ENCODE measurements at places on chromosomes 2 and 18.

GRCh38 chr2:207479198-207479785 lies 50.5 kb upstream of the CREB1 start:
- DNase-seq = no peak
- H3K4me3 ChIP-seq = no peak overlapping the region
- no peak overlapping the region for H3K27ac ChIP-seq
- H3K4me1 ChIP-seq = no peaks in the 10 kb centered on the region

DNA sequence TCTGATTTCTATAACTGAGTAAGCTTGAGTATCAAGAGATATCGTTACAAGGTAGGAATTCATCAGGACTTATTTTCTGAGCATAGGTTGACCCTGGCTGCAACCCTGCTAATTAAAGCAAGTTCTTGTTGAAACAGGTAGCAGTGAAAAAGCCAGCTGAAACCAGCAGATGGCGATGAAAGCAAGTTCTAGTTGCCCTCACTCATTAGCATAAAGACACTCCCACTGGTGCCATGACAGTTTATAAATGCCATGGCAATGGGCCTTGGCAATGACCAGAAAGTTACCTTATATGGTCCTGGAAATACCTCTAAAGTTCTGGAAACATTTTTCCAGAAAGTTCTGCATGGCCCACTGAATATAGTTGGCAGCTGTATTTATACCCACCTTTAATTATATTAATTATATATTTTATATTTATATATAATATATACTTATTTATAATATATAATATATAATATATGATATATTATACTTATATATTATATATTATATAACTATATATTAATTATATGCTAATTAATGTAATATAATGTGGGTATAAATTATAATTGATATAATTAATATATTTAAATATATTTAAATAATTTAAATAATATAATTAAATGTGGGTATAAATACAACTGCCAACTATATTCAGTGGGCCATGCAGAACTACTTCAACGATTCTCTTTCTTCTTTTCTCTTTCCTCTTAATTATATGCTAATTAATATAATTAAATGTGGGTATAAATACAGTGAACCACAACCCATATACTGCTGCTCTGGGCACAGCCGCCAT lies 188.0 kb downstream of the CDH7 start:
- DNase-seq = peak; percentile 62
- H3K4me1 ChIP-seq = no peaks in the 10 kb centered on the region
- no peaks in the 10 kb centered on the region for H3K36me3 ChIP-seq
- no peaks in the 10 kb centered on the region for H3K27me3 ChIP-seq

DNA sequence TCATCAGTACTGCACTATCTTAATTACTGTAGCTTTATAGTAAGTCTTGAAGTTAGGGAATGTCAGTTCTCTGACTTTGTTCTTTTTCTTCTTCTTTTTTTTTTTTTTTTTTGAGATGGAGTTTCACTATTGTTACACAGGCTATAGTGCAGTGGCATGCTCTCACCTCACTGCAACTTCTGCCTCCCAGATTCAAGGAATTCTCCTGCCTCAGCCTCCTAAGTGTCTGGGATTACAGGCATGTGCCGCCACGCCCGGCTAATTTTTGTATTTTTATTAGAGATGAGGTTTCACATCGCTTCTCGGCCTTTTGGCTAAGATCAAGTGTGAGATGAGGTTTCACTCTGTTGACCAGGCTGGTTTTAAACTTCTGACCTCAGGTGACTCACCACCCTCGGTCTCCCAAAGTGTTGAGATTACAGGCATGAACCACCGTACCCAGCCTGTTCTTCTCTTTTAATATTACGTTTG lies 41.9 kb upstream of the TANC1 start:
- no peaks in the 10 kb centered on the region for H3K27me3 ChIP-seq
- H3K27ac ChIP-seq = no peak overlapping the region

- no peaks in the 10 kb centered on the region for H3K4me1 ChIP-seq
- DNase-seq = no peak
- no peak overlapping the region for H3K4me3 ChIP-seq
- no peaks in the 10 kb centered on the region for H3K27me3 ChIP-seq
- H3K36me3 ChIP-seq = no peaks in the 10 kb centered on the region
- H3K27ac ChIP-seq = no peak overlapping the region
These were observed 14.4 kb downstream of the NEMP2 start for GRCh38 chr2:190519975-190520767.

GRCh38 chr2:238916176-238916874 lies 68.4 kb downstream of the TWIST2 start:
- H3K27me3 ChIP-seq = no peaks in the 10 kb centered on the region
- H3K36me3 ChIP-seq = no peaks in the 10 kb centered on the region
- no peak for DNase-seq
- no peaks in the 10 kb centered on the region for H3K4me1 ChIP-seq
- no peak overlapping the region for H3K27ac ChIP-seq

DNA sequence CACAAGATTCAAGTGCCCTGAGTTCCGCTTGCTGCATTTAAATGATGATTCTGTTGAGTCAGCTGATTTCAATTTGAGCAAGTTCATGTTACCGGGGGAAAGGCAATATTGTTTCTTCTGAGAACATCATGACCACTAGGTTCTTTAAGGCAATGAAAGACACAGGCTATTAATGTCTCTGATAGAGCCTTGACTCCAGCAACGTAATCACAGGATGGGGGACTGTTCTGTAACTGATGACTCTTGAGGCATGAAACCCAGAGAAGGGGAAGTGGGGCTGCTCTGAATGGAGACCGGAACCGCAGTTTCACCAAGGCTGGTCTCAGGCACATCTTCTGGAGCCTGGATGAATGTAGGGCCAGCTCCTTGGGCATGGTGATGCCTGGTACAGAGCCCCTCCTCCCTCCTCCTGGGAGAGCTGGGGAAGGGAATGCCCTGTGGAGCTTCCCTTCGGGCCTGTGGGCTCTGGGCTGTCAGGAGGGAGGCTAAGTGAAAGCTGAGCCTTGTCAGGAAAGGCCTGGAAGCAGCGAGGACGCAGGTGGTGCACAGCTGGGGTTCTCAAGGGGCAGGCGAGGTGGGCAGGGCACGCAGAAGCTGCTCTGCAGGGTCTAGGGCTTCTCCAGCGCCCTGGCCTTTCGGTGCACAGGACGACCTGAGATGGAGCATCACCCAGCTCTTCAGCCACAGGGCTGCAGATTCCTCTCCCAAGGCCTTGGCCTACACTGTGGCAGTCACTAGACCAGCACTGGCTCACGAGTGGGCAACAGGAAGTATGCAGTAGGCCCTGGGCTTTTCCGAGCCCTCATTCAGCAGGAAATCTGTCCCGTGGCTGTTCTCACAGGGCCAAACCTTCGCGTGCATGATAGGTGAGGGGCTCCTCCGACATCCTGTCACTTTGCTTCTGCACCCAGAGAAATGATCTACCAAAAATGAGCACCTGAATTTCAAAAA lies 36.6 kb upstream of the PRLH start:
- H3K27me3 ChIP-seq = no peaks in the 10 kb centered on the region
- H3K4me1 ChIP-seq = no peaks in the 10 kb centered on the region
- DNase-seq = no peak

- DNase-seq = no peak
- no peak overlapping the region for H3K4me3 ChIP-seq
- H3K4me1 ChIP-seq = no peaks in the 10 kb centered on the region
- H3K27me3 ChIP-seq = no peaks in the 10 kb centered on the region
- H3K36me3 ChIP-seq = no peaks in the 10 kb centered on the region
These were observed 8.0 kb upstream of the SESTD1 start for GRCh38 chr2:179272406-179273192.

- no peaks in the 10 kb centered on the region for H3K27me3 ChIP-seq
- H3K4me1 ChIP-seq = no peaks in the 10 kb centered on the region
- no peaks in the 10 kb centered on the region for H3K36me3 ChIP-seq
- H3K27ac ChIP-seq = no peak overlapping the region
These were observed 102.6 kb upstream of the HS6ST1 start for GRCh38 chr2:128421286-128421685.

DNA sequence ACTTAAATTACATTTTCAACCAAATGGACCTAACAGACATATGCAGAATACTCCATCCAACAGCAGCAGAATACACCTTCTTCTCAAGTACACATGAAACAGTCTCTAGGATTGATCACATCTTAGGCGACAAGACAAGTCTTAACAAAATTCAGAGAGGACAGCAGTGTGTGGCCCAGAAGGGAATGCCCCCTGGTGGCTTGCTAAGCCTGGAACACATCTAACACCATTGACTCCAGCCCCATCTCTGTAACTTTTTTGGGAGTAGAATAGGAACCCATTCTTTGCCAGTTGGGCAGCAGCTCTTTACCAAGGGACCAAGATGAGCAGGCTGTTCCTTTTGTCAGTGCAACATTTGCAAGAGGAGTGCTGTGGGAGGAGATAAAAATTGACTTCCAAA lies 249.9 kb downstream of the PLCL1 start:
- H3K27me3 ChIP-seq = no peaks in the 10 kb centered on the region
- peak; percentile 13 for DNase-seq
- no peaks in the 10 kb centered on the region for H3K36me3 ChIP-seq

DNA sequence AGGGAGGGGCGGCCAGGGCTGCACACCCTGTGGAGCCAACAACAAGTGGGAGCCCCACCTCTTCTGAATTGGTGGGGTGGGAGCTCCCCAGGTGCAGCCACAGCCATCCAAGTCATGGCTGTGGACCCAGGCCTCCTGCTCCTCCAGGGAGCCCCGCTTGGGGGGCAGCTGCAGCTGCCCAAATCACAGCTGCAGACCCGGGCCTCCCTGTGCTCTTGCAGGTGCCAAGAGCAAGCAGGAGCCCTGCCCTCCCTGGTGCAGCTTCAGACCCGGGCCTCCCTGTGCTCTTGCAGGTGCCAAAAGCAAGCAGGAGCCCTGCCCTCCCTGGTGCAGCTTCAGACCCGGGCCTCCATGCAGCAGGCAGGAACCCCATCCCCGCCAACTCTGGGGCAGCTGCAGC lies 46.5 kb upstream of the COX7A2L start:
- H3K27ac ChIP-seq = no peak overlapping the region
- no peaks in the 10 kb centered on the region for H3K4me1 ChIP-seq
- H3K27me3 ChIP-seq = no peaks in the 10 kb centered on the region
- no peak for DNase-seq

DNA sequence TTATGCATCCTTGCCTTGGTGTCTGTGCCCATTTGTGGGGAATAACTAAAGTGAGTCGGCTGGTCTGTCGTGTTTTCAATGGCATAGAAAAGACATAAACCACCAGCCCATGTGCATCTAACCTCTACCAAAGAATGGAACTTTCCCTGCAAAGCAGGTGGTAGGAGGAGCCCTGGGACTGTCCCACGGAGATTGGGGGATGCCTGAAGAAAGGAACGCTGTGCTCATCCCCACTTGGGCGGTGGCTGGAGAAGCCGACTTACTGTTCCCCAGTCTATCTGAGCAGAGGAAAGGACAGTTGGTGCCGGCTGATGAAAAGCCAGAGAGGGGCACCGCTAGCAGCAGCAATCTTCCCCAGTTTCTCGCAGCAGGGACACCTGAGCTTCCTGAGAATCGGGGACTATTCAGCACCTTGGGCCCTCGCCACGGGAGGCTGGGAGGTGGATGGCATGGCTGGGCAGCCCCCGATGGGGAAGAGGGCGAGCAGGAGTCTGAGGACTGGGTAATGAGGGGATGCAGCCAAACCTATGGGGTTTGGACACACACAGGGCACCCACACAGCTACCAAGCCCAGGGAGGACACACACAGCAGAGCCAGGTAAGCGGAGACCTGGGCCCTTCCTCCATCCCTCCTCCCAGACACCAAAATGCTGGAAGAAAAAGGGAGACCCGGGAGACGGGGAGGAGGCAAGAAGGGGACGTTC lies 53.7 kb upstream of the AGAP1 start:
- H3K4me3 ChIP-seq = no peak overlapping the region
- no peaks in the 10 kb centered on the region for H3K27me3 ChIP-seq
- DNase-seq = no peak
- no peaks in the 10 kb centered on the region for H3K4me1 ChIP-seq
- H3K36me3 ChIP-seq = no peaks in the 10 kb centered on the region

DNA sequence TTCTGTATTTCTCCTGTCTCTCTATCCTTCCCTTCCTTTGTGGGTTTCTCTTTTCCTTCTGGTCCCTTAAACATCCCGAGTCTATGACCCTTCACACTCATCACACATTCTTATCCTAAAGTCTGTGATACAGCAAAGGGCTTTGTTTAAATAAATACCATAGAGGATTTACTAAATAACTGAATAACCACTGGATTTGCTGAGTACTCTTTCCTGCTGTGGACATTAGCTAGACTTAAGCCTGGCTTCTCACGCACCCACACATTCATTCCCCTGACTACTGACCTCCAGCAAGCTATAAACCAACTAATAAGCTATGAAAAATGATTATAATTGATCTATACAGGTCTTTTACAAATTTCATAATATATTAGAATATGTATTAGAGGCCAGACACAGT lies 76.6 kb downstream of the COL4A3 start:
- no peak overlapping the region for H3K27ac ChIP-seq
- H3K4me3 ChIP-seq = no peak overlapping the region
- no peaks in the 10 kb centered on the region for H3K36me3 ChIP-seq
- no peak for DNase-seq
- no peaks in the 10 kb centered on the region for H3K27me3 ChIP-seq
- no peaks in the 10 kb centered on the region for H3K4me1 ChIP-seq

DNA sequence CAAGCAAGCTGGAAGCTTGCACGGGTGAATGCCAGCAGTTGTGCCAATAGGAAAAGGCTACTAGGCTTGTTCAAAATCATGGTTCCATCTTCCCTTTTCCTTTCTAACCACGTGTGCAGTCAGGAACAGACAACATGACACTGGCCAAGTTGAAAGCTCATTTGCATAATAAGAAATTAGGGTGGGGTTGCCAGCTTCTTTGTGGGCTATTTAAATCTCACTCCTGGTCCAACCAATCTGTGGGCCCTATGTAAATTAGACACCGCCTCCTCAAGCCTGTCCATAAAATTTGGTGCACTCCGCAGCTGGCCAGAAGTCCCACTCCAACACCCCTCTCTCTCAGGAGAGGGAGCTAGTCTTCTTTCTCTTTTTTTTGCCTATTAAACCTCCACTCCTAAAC lies 1948.4 kb upstream of the PIK3C3 start:
- H3K36me3 ChIP-seq = no peaks in the 10 kb centered on the region
- no peaks in the 10 kb centered on the region for H3K27me3 ChIP-seq
- no peaks in the 10 kb centered on the region for H3K4me1 ChIP-seq
- H3K27ac ChIP-seq = no peak overlapping the region

- H3K27me3 ChIP-seq = peaks cover 21% of the 10 kb centered on the region
- H3K27ac ChIP-seq = no peak overlapping the region
- no peaks in the 10 kb centered on the region for H3K4me1 ChIP-seq
- H3K36me3 ChIP-seq = no peaks in the 10 kb centered on the region
- no peak overlapping the region for H3K4me3 ChIP-seq
- no peak for DNase-seq
These were observed 4.6 kb upstream of the LAMA3 start for GRCh38 chr18:23684515-23685197.

Data from H1 (cell line).